ENCODE measurements at places on chromosomes 4 and X.

- no peak for DNase-seq
These were observed 41.4 kb upstream of the NDST4 start for GRCh38 chr4:115154826-115155225.

DNA sequence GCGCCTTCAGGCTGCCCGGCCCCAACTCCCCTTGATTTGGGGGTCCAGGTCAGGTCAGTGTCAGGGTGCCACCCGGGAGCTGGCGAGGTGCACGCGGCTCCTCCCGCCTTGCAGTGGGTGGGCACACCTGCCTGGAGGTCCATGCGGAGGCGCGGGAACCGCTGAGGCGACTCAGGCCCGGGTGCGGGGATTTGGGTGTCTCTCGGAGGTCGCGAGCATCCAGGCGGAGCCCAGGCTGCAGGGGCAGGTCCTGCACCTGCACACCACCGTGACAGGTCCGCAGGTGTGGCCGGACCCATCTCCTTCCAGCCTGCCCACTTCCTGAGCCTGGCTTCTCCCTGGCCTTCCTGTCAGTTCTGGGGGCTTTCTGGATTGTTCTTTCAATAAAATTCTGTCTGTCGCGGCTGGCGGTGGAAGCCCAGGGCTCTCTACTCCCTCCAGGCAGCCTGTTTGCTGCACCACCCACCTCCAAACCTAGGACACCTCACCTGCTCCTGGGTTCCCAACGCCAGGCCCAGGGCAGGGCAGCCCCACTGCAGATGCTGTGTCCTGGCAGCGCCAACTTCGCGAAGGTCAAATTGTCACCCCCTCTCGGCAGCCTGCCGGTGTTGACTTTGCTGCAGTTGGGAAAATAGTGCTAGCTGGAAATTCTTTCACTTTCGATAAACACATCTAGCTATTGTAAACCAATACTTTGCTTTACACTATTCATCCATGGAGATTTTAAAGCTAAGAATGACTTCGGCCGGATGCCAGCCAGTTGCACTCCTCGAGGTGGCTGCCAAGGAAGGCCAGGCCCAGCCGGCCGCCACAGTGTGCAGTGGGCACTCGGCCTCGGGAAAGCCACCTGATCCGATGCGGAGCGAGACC is 35.9 kb downstream of the FGFRL1 start:
- no peak for DNase-seq

DNA sequence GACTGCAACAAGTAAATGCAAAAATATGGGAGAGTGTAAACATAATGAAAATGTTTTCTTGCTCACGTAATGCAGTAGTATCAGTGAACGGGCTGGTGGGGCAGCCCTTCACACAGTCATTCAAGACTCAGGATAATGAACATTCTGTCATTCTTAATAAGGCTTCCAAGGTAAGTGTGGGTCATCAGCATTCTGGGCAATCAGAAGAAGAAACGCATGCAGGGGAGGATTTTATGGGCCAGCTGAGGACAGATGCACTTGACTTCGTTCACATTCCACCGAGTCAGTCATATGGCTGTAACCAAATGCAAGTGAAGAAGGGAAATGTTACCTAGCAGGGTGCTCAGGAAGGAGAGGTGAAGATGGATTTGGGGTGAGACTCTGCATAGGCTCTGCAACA is 68.0 kb upstream of the MAP9 start:
- no peak for DNase-seq

DNA sequence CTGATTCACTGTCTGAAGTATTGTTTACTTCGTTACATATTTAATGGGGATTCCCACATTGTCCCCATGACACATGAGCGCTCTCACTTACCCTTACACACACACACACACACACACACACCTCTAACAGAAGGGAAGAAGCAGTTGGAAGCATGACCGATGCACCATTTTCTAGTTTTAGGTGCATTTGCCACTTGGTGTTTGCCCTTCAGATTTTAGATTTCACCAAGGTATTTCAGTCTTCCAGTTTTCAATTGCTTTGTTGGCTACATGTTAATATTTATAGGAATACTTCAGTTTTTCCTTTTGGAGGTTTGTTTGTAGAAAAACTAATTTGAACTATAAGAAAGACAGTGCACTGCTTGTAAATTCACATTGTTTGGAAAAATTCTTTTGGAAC is 3.1 kb downstream of the POU4F2 start:
- DNase-seq = no peak

GRCh38 chr4:117447925-117448324 is 362.5 kb upstream of the TRAM1L1 start:
- DNase-seq = peak; percentile 31

GRCh38 chr4:185859111-185859510 is 47.1 kb upstream of the SORBS2 start:
- DNase-seq = no peak

DNA sequence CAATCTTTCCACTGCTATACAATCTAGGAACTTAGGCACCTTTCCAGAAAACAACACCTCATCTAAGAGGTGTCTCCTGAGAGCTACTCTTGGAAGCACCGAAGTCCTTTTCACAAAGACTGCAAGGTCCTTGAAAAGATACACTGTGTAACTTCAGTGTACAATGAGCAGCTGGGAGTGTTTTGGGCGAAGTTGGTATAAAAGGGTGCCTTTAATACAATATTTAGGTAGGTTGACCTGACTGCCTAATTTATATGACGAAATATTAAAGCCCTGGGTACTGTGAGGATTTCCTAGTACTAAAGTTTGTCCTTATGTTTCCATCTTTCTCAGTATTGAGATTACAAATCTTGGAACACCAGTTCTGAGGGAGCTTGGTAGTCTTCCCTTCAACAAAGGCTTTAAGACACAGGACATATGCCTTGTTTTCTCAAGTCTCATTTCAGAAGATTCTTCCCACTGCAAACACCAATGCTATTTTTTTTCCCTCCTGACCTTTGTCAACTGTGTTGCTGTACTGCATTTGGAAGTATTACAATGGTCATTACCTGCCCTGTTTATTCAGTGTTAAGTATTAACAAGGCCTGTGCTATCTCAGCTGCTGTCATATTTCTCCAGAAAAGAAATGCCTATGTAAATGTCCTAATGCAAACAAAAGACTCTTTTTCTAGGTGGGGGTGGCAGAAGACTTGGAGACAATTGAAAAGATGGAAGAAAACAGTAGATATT is 134.2 kb downstream of the MAML3 start:
- DNase-seq = no peak

- no peak for DNase-seq
These were observed 217.6 kb downstream of the PTTG2 start for GRCh38 chr4:38177641-38178391.

DNA sequence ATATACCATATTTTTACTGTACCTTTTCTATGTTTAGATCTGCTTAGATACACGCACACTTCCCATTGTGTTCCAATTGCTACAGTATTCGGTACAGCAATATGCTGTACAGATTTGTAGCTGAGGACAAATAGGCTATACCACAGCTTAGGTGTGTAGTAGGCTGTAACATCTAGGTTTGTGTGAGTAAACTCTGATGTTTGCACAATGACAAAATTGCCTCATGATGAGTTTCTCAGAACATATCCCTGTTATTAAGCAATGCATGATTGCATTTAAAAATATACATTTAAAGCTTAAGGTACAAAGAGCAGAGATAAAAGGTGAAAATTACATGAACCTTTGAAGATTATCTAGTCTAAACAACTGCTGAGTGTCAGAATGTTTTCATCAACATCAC is 181.7 kb downstream of the ADGRA3 start:
- no peak for DNase-seq

GRCh38 chrX:69321789-69322188 is 156.5 kb upstream of the PJA1 start:
- no peak for DNase-seq

- DNase-seq = no peak
These were observed 104.7 kb downstream of the RASL11B start for GRCh38 chr4:52966781-52967180.

GRCh38 chrX:69116077-69116476 is 49.2 kb downstream of the PJA1 start:
- DNase-seq = no peak
